ENCODE measurements at places on chromosomes 3 and 15. TPM values are rescaled to one million over a fixed set of nuclear protein-coding genes. Genes with fewer than 3 reads are reported as not detected.
A peak's percentile ranks its signal among the peaks of the same experiment; 100 is the strongest.

Gene GPR62
- not detected for total RNA-seq

Gene DAZL
- total RNA-seq = not detected

Gene GRAMD1C
- 0.87 TPM for total RNA-seq

Gene SERINC4
- total RNA-seq = 0.42 TPM

Gene LTK
- total RNA-seq = not detected

Gene COPG1
- 142 TPM for total RNA-seq

Gene NANOGP8
- not detected for total RNA-seq

DNA sequence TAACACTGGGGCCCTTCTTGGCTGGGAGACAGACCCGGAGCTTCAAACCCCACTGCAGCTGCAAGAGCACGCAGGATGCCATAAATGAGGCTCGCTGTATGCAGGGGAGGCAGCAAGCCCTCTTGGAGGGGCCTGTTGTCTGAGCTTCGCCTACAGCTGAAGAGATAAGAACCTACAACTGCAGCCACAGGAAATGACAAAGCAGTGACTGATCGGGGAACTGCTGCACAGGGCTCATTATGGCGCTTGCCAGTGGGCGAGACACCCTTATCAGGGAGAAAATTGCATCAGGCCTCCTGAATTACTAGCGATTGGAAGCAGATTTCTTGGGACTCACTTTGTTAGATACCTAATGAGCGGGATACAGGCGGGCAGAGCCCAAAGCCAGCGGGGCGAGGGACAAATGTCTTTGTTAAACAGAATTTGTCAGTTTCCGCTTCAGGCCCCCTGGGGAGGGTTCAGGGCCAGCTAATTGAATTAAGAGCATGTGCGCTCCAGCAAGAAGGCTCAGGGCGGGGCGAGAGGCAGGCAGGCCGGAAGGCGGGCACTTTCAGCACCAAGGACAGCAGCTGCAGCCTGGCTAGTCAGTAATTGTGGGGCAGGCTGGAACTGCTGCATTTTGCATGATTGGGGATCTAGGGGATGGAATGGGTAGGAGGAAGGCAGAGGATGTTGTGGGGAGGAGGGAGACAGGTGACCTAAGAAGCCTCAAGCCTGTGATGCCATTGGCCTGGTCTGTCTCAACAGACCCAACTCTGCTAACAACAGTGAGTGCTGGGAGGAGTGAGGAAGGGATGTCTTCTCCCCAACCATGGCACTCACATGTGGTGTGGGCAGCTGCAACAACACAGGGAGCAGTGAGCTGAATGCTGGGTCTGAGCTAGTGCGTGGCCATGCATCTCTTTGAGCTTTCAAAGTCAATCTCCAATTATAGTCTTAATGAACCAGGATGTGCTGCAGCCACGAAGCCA is 55.3 kb downstream of the CCDC33 start:
- H3K4me1 ChIP-seq = peaks cover 13% of the 10 kb centered on the region
- H3K27ac ChIP-seq = peak overlapping the region; percentile 69
- no peaks in the 10 kb centered on the region for H3K36me3 ChIP-seq
- peaks cover 24% of the 10 kb centered on the region for H3K27me3 ChIP-seq
- peak; percentile 91 for DNase-seq

- H3K4me1 ChIP-seq = no peaks in the 10 kb centered on the region
- H3K4me3 ChIP-seq = no peak overlapping the region
- H3K27ac ChIP-seq = no peak overlapping the region
- DNase-seq = no peak
- H3K27me3 ChIP-seq = peaks cover 39% of the 10 kb centered on the region
Measured at GRCh38 chr3:26623419-26624208, 1.0 kb downstream of the LRRC3B start.

GRCh38 chr3:120764206-120764605 is 21.7 kb downstream of the GTF2E1 start:
- peaks cover 60% of the 10 kb centered on the region for H3K4me1 ChIP-seq
- no peak overlapping the region for H3K27ac ChIP-seq
- peaks cover 9% of the 10 kb centered on the region for H3K36me3 ChIP-seq
- no peaks in the 10 kb centered on the region for H3K27me3 ChIP-seq
- no peak for DNase-seq

GRCh38 chr3:16406166-16406565 is 107.3 kb downstream of the RFTN1 start:
- no peak overlapping the region for H3K4me3 ChIP-seq
- no peak for DNase-seq
- H3K27ac ChIP-seq = peak overlapping the region; percentile 49
- H3K36me3 ChIP-seq = peaks cover 38% of the 10 kb centered on the region

DNA sequence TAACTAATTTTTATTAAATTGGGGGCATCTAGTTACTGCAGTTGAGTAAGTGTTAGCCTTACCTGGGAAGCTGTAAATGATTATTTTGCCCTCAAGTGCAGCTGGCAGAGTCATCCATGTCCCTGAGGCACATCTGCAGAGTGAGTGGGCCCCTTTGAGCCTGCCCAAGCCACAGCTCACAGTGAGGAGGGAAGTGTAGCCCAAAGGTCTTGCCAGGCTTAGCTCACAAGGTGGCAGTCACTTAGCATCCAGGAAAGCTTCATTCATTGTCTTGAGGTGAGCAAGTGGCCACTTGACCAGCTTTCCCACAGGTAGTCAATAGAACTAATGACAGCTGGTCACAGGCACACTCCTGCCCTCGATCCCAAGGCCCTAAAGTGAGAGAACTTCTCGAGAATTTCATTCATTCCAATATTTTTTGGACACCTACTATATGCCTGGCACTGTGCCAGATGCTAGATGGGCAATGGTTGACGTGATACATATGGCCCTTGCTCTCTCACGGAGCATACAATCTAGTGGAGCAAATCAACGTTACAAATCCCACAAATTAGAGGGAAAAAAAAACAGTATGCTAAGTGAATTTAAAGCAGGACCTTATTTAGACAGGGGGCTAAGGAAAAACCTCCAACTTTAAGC is 163.3 kb upstream of the IL12A start:
- peaks cover 7% of the 10 kb centered on the region for H3K27me3 ChIP-seq
- no peak for DNase-seq
- no peaks in the 10 kb centered on the region for H3K36me3 ChIP-seq
- H3K4me1 ChIP-seq = no peaks in the 10 kb centered on the region

GRCh38 chr3:117630885-117631284 is 921.3 kb downstream of the TUSC7 start:
- H3K27me3 ChIP-seq = no peaks in the 10 kb centered on the region
- no peak overlapping the region for H3K4me3 ChIP-seq
- H3K27ac ChIP-seq = no peak overlapping the region
- no peak for DNase-seq

DNA sequence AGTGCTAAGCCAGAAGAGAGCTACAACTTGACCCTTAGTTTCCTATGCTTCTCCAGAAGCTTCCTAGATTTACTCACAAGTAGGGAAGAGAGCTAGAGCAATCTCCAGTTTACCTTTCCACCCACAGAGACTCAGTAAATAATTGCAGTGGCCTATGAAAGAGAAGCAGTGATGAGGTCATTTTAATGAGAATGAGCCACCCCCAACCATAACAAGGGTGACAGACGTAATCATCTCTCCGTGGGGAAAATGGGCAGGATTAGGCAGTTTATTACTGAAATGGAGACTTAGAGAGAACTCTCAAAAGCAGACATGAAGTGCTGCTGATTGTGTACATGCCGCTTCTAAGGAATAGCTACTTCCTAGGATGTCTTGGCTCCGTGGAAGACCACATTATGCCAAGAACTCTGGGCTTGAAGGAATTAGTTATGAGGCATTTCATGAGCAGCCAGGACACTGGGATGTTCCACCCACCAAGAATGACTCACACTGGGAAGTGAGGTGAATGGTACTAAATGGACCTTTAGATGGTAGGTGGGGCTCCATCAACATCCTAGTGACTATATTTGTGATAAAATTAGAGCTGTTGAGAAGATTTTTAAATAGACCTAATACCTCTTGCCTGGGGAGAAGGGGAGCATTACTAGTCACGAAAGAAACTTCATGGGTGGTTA is 160.9 kb downstream of the EDEM1 start:
- H3K4me1 ChIP-seq = no peaks in the 10 kb centered on the region
- H3K36me3 ChIP-seq = no peaks in the 10 kb centered on the region
- H3K4me3 ChIP-seq = no peak overlapping the region
- H3K27ac ChIP-seq = no peak overlapping the region
- peaks cover 15% of the 10 kb centered on the region for H3K27me3 ChIP-seq
- DNase-seq = no peak

DNA sequence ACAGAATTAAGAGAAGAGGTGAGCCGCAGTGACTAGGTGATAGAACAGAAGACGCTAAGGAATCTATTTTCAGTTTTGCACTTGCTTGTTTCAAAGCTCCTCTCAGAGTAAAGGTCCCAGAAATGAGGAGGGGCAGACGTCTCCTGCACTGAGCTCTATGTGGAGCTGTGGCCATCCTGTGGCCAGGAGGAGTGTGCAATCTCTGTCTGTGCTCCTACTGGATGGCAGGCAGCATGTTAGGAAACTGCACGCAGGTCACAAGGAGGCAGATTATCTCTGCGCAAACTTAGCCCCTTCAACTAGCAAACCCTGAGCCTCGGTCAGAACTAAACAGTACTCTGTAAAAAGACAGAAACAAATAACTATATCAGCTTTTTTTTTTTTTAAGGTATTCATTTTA is 31.1 kb upstream of the PPIB start:
- no peaks in the 10 kb centered on the region for H3K27me3 ChIP-seq
- no peak for DNase-seq
- H3K4me3 ChIP-seq = no peak overlapping the region

- H3K4me3 ChIP-seq = no peak overlapping the region
- no peaks in the 10 kb centered on the region for H3K4me1 ChIP-seq
- H3K27me3 ChIP-seq = no peaks in the 10 kb centered on the region
- no peak overlapping the region for H3K27ac ChIP-seq
Measured at GRCh38 chr3:146100825-146101444, 60.0 kb downstream of the PLOD2 start.

GRCh38 chr15:45307230-45307924 is 55.3 kb downstream of the SLC28A2 start:
- peak overlapping the region; percentile 1 for H3K4me3 ChIP-seq
- no peak overlapping the region for H3K27ac ChIP-seq
- peaks cover 26% of the 10 kb centered on the region for H3K27me3 ChIP-seq
- no peak for DNase-seq
- peaks cover 8% of the 10 kb centered on the region for H3K4me1 ChIP-seq

GRCh38 chr3:114896978-114897377 is 250.1 kb downstream of the ZBTB20 start:
- H3K4me3 ChIP-seq = no peak overlapping the region
- peaks cover 4% of the 10 kb centered on the region for H3K4me1 ChIP-seq
- no peaks in the 10 kb centered on the region for H3K27me3 ChIP-seq
- no peak overlapping the region for H3K27ac ChIP-seq
- DNase-seq = no peak
- peaks cover 10% of the 10 kb centered on the region for H3K36me3 ChIP-seq

DNA sequence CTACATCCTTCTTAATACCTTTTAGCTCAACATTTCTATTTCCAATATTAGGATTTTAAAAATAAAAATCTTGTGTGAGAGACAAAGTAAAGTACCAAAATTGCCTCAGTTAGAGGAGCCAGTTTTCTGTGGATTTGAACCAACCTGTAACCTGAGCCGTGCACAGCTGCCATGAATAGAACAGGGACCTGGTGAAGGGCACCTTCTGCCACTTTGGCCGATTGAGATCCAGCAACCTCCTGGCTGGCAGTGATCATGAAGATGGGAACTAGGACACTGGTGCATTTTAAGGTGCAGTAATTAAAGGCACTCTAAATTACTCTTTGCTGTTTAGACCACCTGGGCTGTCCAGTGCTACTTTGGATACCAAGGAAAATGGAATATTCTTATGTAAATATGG is 34.3 kb upstream of the TRAK1 start:
- DNase-seq = no peak
- no peak overlapping the region for H3K27ac ChIP-seq
- H3K27me3 ChIP-seq = no peaks in the 10 kb centered on the region
- H3K4me3 ChIP-seq = no peak overlapping the region

DNA sequence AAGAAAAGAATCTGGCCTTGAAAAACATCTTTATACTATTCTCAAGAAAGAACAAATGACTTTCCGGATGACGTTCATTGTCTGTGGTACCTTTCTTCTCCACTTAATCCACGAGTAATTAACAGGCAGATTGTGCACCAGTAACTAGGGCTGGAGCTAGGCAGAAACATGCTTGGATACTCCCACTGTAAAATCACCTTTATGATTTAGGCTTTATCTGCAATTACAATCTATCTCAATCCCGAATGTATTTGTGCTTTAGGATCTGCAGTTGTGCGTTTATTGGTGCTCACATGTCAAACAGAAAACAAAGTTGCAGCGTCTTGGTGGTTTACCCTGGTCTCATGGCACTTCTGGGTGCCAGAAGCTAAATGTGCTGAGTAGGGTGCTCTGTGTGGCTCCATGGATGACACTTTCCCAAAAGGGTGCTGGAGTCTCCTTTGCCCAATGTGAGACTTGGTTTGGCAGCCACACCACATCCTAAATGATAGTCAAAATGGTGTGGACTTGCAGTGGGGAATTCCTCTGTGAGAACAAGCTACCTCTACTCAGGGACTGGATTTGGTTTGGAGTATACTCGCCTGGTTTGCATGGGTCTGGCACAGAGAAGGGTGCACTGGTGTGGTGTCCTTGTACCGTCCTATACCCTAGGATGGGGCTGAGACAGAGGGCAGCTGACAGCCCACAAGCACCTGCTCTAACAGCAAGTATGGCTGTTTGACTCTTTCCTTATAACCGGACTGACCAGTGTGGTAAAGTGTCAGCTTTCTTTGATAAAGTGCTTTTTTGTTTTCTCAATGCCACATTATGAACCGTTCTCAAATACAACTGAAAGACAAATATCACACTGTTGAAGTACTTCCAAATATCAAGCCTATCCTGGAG is 7.7 kb downstream of the SERP1 start:
- H3K36me3 ChIP-seq = peaks cover 19% of the 10 kb centered on the region
- H3K27ac ChIP-seq = no peak overlapping the region
- no peak overlapping the region for H3K4me3 ChIP-seq
- no peak for DNase-seq

GRCh38 chr3:129612534-129613366 is 6.3 kb upstream of the PLXND1 start:
- H3K36me3 ChIP-seq = no peaks in the 10 kb centered on the region
- H3K4me3 ChIP-seq = no peak overlapping the region
- H3K27me3 ChIP-seq = no peaks in the 10 kb centered on the region
- DNase-seq = no peak

- H3K4me3 ChIP-seq = no peak overlapping the region
- no peak overlapping the region for H3K27ac ChIP-seq
- peaks cover 15% of the 10 kb centered on the region for H3K4me1 ChIP-seq
- peaks cover 19% of the 10 kb centered on the region for H3K36me3 ChIP-seq
- no peak for DNase-seq
Measured at GRCh38 chr15:89148126-89148525, 59.9 kb downstream of the ABHD2 start.

- H3K4me3 ChIP-seq = no peak overlapping the region
- H3K27me3 ChIP-seq = peaks cover 2% of the 10 kb centered on the region
- peaks cover 4% of the 10 kb centered on the region for H3K4me1 ChIP-seq
- no peaks in the 10 kb centered on the region for H3K36me3 ChIP-seq
- DNase-seq = no peak
Measured at GRCh38 chr15:64732156-64732860, 43.1 kb downstream of the RBPMS2 start.

DNA sequence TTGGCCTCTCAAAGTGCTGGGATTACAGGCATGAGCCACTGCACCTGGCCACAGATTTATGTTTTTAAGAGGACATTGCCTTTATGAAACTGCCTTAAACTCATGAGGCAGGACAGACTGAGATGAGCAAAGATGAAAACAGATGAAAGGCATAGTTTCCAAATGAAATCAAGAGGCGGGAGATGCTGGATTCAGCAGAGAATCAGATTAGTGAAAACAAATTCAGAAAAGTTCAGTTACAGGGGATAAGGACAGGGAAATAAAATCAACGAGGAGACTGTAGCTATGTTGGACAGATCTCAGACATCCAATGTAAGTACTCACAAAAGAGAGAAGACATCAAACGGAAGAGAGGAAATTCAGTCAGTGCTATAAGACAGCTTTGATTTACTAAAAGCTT is 68.1 kb downstream of the ADAMTSL3 start:
- H3K36me3 ChIP-seq = no peaks in the 10 kb centered on the region
- no peaks in the 10 kb centered on the region for H3K4me1 ChIP-seq
- H3K27me3 ChIP-seq = peaks cover 3% of the 10 kb centered on the region
- no peak for DNase-seq
- H3K4me3 ChIP-seq = no peak overlapping the region
- H3K27ac ChIP-seq = no peak overlapping the region
